ENCODE measurements at places on chromosomes 3 and 15. TPM values are rescaled to one million over a fixed set of nuclear protein-coding genes. Genes with fewer than 3 reads are reported as not detected.

The MUC4 gene
- 5.8 TPM for total RNA-seq

The SLC2A2 gene
- not detected for total RNA-seq

The CNTN3 gene
- total RNA-seq, result 22.3 TPM

The APOD gene
- 23.9 TPM for total RNA-seq

The GRM7 gene
- 16.7 TPM for total RNA-seq

Measured in camera-type eye (tissue), 1 donor.